ENCODE measurements at places on chromosomes 4 and X. TPM values are rescaled to one million over a fixed set of nuclear protein-coding genes. Genes with fewer than 3 reads are reported as not detected.

DNA sequence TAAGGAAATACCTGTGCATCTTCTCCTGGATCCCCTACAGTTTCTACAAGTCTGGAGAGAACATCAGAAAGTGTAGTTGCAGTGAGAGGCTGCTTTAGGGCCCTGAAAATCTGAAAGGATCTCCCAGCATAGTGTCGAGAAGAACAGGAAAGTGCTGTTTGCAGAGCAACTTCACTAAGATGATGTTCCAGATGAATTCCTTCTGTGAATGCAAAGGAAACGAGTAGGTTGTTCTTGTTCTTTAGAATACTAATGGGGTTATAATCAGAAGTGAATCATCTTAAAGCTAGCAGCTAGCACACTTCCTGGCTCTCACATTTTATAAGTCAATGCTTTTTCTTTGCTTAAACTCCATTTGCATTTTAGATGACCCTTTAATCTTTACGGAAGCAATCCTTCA, 53.7 kb downstream of the ZAR1 start:
- no peak for DNase-seq

GRCh38 chrX:35406386-35406785, 391.8 kb upstream of the MAGEB16 start:
- no peak for DNase-seq

DNA sequence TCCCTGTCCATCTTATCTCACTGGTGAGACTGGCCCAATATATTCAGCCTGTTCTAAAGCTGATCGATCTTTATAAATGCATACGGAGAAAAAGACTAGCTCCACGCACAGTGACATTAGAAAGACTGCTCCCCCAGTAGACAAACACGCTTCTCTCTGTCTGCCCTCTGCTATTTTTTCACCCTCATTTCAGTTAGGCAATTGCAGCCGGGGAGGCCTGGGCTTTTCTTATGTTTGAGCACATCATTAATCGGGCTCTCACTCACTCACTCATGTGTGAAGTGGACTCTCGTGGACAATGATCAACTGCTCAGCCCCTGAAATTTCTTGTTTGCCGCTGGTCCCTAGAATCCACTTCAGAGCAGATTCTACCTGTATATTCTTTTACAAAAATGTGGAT, 824.7 kb upstream of the TENM3 start:
- DNase-seq = no peak

GRCh38 chr4:184744236-184744635, 10.3 kb upstream of the CENPU start:
- no peak for DNase-seq

- no peak for DNase-seq
Observed at GRCh38 chr4:26410385-26411293, 79.6 kb downstream of the CCKAR start.

DNA sequence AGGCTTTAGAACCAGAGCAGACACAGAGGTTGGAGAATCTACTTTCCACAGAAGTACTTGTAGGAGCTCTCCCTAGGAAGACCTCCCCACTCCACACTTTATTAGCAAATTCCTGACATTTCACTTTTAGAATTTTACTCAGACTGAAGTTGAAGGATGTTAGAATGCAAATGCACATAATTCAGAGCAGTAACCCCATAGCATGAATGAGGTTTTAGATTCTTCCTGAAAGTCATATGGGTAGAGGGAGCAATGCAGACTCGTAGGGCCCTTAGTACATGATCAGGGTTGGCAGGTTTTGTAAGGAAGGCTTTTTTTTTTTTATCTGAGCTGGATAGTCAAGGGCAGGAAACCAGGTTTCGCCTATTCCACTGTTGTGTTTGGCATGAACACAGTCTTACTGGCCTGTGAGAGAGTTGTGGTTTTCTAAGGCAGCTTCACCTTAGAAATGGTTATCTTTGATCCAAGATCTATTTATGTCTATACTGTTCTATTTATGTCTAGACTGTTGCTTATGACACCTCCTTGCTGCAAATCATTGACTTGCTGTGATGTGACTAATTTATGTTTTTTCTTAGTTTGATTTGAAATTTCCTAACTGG, 48.9 kb downstream of the SPATA18 start:
- no peak for DNase-seq

DNA sequence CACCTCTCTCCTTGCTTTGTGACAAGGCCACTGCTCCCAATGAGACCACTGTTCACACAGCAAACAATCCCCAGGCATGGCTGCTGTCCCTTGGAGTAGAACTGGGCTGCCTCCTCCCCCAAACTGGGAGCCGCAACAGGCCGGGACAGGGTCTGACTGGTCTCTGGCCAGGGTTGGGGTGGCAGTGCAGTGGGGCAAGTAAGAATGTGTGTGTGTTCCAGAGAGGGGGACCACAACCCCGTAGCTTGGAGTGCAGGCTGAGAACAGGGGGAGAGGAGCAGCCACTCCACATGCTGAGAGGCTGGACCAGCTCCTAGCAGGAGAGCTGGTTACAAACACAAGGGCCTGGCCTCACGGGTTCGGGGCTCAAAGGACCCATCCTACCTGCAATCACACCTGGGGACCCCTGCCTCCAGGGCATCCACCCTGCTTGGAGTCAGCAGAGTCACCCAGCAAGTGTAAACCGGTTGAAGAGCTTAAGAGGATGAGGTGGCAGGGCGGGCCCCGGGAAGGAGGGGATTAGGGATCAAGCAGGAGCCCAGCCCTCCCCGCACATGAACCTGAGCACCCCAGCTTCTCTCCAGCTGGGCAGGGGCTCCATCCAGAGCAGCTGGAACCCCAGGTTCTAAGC, 3.8 kb upstream of the ZNF185 start:
- no peak for DNase-seq

- no peak for DNase-seq
Observed at GRCh38 chr4:84573385-84574068, 9.4 kb upstream of the CDS1 start.

TFE3 gene
- total RNA-seq = 103 TPM

- no peak for DNase-seq
Observed at GRCh38 chr4:134702374-134702773, 500.8 kb upstream of the PABPC4L start.

GRCh38 chr4:134343081-134343480, 141.5 kb upstream of the PABPC4L start:
- DNase-seq = no peak

TRPC5OS gene
- total RNA-seq = not detected

SLC10A4 gene
- total RNA-seq = not detected

FRG2 gene
- total RNA-seq = not detected
